ENCODE measurements at places on chromosomes 6 and 20.
A peak's percentile ranks its signal among the peaks of the same experiment; 100 is the strongest.

DNA sequence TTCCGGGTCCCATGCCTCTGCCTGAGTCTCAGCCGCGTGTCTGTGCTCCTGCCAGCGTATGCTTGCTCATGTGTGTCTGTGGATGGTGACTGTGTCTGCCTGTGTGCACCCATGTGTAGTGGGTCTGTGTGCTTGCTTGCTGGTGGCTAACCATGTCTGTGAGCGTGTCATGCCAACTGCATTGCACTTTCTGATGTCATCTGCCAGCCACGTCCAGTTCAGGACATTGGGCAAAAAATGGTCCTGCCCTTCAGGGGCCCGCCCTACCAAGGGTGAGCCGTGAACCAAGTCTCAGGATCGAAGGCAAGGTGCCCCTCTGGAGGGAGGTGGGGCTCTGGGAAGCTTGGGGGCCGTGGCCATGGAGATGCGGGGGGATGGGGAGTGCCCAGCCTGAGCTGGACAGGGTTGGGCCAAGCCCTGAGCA lies 9.4 kb upstream of the ZBTB46 start:
- DNase-seq = no peak

DNA sequence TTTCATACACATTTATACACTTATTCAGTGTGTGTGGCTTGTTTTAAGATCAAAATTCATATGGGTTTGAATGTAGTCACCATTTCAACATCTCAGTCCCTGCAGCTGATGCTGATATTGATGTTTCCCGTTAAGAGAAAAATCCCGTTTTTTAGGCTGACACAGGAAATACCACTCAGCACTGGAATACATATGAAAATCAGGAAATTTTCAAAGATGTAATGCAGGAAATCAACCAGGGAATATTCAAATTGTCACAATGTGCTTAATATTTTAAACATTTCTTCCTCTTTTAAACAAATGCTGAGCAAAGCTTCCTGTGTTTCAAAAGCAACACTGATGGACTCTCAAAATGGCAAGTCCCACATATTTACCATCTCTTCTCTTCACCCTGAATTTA lies 94.5 kb upstream of the MARCKS start:
- no peak for DNase-seq

DNA sequence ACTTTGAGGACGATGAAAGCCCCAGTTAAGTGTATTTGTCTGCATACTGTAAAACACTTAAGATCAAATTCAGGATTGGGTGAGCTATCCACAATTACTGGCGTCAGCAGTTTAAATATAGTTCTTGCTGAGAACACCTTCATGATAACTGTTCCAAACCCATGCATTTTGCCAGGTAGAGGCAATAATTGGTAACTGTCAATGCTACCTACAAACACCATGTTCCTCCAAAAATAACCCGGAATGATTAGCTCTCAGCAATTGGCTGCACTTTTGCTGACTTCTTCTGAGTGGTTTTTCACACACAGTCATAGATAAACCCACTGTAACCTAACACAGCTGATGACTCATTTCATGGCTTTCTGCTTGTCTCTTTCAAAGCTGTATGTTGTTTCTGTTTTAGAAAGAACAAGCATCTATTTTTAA lies 1358.6 kb upstream of the GJE1 start:
- DNase-seq = no peak

- DNase-seq = no peak
Observed at GRCh38 chr6:100913400-100914276, 32.5 kb upstream of the ASCC3 start.

DNA sequence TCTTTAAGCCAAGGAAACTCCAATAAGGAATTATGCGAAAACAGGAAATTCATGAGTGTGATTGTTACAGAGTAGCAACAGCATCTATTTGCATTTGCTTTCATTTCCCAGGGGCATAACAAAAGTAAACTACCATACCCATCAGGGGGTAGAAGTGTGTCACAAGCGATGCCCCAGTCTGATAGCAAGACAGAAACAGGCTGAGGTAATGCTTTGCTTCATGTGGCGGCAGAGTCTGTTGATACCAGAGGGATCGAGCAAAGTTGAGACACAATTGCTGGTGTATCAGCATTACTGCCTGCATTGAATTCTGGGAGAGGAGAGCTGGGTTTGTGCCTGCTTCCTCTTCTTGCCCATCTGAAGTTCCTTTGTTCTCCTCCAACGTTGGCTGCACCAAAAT lies 51.2 kb upstream of the LYRM2 start:
- peak; percentile 67 for DNase-seq

GRCh38 chr6:80667006-80667405 lies 560.5 kb downstream of the BCKDHB start:
- no peak for DNase-seq

GRCh38 chr6:126539022-126539421 lies 199.1 kb downstream of the CENPW start:
- DNase-seq = no peak

DNA sequence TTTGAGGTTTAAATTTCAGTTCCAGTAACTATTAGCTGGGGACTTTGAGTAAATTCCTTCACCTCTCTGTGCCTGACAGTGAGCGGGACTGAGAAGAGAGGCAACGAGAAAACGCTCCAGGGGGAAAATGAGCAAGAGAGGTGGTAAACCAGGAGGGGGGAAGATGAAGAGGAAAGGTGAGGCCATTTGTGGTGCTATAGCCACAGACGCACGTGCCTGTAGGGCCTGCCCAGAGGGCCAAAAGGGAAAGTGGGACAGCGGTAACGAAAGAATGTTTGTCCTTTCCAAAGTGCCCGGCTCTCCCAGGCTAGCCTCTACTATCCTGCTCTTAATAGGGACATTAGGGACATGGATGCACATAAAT lies 99.2 kb downstream of the BMP7 start:
- no peak for DNase-seq

DNA sequence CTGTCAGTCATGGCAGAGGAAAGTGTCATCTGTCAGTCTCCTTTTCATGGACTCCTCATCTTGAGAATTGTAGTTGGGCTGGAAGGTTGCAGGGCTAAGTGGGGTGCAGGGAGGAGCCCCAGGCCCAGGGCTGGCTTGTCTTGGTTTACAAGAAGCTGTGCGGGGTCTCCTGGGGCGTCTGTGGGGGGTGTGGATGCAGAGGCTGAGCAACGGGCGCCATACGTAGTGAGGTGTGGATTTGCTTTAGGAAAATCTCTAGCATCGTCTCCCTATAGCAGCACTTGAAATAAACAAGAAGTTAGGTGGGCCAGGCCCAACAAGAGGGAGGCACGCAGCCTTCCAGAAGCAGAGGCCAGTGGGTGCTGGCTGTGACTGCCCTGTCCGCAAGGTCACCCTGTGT lies 1.8 kb upstream of the SLC17A9 start:
- DNase-seq = no peak

DNA sequence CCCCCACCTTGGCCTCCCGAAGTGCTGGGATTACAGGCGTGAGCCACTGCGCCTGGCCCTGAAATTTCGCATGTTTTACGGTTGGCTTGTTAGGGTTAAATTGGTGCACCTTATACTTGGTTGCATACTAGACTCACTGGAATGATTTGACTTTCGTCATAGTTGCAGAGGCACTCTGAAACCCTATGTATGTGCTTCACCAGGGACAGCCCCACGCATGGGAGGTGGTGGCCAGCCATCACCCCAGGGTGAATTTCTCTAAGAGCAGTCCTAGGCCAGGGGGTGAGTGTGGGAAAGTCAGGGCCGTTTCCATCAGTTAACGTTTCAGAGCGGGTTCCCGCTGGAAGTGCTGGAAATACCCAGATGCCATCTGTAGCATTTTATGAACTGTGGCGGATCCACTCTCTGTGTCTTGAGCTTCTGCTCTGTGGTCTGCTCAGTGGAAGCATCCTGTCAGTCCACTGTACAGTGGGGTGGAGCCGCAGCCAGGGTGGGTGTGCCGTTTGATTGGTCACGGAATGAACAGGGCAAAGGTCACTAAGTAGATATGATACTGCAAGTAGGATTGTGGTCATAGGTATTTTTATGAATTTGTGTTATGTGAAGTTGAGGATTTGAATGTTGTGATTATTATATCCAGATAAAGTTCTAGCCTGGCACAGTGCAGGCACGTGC lies 13.2 kb downstream of the DNAJC5 start:
- DNase-seq = no peak

DNA sequence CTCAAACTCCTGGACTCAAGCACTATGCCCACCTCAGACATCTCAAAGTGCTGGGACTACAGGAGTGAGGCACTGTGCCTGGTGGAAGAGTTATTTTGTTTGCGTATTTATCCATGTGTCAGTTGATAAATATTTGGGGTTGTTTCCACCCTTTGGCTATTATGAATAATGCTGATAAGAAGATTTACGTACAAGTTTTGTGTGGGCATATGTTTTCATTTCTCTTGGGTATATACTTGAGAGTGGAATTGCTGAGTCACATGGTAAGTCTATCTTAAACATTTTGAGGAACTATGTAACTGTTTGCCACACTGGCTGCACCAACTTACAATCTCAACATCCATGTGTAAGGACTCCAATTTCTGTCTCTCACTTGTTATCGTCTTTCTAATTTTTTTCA lies 200.3 kb downstream of the RNGTT start:
- no peak for DNase-seq

DNA sequence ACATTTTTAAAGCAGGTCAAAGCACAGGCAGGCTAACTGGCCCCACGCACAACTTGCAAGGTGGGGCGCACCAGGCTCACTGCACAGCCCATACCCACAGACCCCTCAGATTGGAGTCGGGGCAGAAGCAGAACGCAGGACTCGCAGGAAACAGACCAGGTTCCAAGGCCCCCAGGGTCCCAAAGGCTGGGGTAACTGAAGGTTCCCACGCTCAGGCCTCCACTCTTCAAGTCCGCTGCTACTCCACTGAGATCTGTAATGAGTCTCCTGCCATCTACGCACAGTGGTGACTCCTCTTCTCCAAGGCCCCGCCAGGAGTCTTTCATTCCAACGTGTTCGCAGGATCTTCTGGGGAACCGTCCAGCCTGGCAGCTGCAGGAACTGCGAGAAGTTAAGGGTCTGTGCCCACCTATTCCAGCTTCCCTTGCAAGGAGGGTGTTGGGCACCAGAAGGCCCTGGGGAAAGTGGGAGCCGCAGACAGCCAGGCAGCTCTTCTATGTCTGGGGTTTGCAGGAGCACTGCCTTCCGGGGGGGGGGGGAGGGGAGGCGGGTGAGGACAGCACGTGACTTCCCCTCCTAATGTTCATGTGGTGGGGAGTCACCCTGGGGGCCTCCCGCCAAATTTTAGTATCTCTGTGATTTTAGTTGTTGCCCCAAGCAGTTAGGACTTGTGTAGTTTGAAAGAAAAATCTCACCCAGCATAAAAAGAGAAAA lies 2.0 kb upstream of the TAF4 start:
- DNase-seq = no peak

DNA sequence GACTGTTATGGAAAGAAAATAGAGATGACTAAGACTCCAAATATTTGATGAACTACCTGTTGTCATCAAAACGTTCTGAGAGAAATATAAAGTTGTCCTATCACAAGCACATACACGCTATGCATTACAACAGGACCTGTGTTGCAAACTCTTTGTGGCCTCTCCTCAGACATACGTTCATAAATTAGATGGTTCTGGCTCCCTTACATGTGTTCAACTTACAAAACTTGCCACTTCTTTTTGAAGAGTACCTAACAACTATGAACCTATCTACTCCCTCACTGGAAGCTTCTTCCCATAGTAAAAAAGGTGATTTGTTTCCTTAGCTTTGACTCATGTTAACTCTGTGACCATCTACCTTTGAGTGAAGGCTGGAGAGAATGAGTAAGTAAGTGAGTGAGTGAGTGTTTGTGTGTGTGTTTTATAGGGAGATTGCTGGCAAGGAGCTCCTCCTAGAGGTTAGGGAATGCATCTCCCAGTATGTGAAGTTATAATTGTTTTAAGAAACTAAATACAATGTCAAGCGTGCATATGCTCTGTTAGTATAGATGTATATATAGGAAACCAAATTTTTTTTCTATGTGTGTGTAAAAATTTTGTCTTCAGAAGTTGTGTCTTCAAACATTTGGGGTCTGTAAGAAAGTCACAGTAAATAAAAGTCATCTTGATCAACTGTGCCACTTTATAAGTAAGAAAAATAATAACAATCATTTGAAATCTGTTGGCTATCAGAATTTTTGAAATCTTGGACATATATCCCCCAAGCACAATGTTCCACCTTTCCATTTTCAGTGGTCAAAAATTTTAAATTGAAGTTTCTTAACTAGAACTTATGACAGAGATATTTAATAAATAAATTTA lies 1211.1 kb upstream of the GJE1 start:
- DNase-seq = no peak

- no peak for DNase-seq
Observed at GRCh38 chr6:9437836-9438235, 977.0 kb downstream of the TFAP2A start.

DNA sequence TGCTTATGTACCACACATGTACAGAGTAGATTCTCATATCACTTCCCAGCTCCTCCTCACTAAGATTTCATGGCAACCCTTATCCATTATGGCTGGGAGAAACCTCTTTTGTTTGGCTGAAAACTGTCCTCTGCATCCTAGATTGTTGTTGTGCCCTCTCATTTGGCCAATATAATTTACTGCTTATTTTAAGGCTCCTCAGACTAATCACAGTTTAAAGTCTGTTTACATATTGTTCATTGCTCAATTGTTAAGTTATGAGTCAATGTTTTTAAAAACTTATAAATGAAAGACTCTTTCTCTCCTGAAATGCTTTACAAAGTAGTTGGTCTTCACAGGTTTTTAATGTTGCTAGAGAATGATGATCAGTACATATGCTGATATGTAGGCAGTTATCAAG lies 57.3 kb downstream of the FAM83B start:
- DNase-seq = no peak

DNA sequence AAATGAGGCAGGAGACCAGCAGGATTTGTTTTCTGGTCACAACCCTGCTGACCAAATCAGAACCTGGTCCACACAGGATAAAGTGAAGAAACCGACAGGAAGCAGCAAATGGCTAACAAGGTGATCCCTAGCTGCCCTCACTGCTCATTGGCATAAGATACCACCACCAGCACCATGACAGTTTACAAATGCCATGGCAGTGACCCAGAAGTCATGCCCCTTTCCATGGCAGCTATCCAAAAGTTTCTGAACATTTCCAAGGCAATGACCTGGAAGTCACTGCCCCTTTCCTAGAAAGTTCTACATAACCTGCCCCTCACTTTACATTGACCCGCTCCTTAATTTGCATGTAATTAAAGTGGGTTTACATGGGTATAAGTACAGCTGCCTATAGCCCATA lies 185.2 kb downstream of the QKI start:
- DNase-seq = no peak

GRCh38 chr6:161130541-161130940 lies 139.0 kb downstream of the MAP3K4 start:
- DNase-seq = no peak

DNA sequence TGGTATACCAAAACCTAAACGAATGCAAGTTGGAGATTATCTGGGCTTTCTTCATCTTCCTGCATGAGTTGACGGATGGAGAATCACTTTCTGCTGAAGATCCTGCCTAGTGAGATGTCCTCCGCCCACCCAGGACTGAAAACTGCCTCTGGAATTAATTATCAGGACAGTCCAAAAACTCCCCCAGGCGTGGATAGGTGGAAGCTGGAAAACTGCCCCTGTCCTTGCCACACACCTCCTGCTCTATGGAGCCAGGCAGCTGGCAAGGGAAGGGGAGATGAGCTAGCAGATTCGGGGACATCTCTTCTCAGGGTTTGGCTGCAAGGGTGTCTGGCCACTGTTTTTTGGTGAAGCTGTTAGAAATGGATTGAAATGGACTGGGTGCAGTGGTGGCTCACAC lies 89.3 kb upstream of the ZNFX1 start:
- no peak for DNase-seq

GRCh38 chr6:90149280-90149679 lies 147.4 kb downstream of the BACH2 start:
- no peak for DNase-seq

Measured in hippocampal formation (tissue), 2 donors.